ENCODE measurements at places on chromosomes 3 and 15. TPM values are rescaled to one million over a fixed set of nuclear protein-coding genes. Genes with fewer than 3 reads are reported as not detected.

- H3K4me3 ChIP-seq: no peak overlapping the region
- no peaks in the 10 kb centered on the region for H3K27me3 ChIP-seq
- H3K4me1 ChIP-seq: peaks cover 8% of the 10 kb centered on the region
- DNase-seq: no peak
Observed at GRCh38 chr15:63630036-63630751, 33.0 kb downstream of the FBXL22 start.

DNA sequence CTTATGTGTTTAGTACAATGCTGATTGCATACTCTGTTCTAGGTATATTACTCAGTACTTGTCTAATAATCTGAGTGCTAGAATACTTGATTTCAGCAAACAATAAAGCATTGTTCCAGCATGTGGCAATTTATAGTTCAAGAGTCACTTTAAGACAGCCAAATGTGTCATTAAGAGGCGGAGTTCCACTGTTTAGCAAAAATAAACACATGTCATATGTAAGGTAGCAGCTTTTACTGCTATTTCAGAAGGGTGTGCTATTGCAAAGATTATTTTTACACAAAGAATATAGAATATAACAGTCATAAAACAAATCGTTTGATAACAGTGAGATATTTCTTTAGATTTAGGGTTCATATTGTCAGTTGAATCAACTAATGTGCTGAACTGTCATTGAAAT is 358.7 kb downstream of the TUSC7 start:
- no peaks in the 10 kb centered on the region for H3K27me3 ChIP-seq
- no peaks in the 10 kb centered on the region for H3K36me3 ChIP-seq
- no peak overlapping the region for H3K27ac ChIP-seq
- H3K4me3 ChIP-seq: no peak overlapping the region
- no peaks in the 10 kb centered on the region for H3K4me1 ChIP-seq
- DNase-seq: no peak

- H3K27me3 ChIP-seq: no peaks in the 10 kb centered on the region
- no peaks in the 10 kb centered on the region for H3K4me1 ChIP-seq
- H3K4me3 ChIP-seq: no peak overlapping the region
Observed at GRCh38 chr3:18774319-18775088, 349.4 kb upstream of the SATB1 start.

GRCh38 chr3:48196611-48197010 is 8.4 kb upstream of the CDC25A start:
- DNase-seq: no peak
- H3K27me3 ChIP-seq: no peaks in the 10 kb centered on the region
- H3K4me1 ChIP-seq: peaks cover 2% of the 10 kb centered on the region
- H3K36me3 ChIP-seq: no peaks in the 10 kb centered on the region
- H3K27ac ChIP-seq: no peak overlapping the region

DNA sequence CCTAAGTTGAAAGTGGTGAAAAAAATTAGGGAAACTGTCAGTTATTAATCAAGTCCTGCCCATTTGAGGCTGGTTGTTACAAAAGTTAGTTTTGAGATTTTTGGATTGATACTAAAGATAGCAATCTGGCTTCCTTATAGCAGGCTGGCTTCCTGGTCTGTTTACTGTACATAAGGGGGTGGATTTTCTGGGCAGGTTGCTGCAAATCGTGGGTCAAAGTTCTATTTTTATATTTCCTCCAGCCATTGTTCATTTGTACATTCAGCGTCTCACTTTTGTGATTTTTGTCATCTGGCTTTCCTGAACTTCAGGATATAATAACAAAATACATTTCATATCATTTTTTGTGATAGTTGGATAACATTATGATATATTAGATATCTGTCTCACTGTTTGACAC is 49.5 kb downstream of the CLDN1 start:
- no peaks in the 10 kb centered on the region for H3K36me3 ChIP-seq
- H3K4me3 ChIP-seq: no peak overlapping the region
- H3K27ac ChIP-seq: no peak overlapping the region

The ZNF860 gene
- total RNA-seq: 0.59 TPM

GRCh38 chr3:31534065-31534425 is 1.3 kb downstream of the STT3B start:
- H3K27ac ChIP-seq: peak overlapping the region; percentile 58
- DNase-seq: peak; percentile 84
- peak overlapping the region; percentile 89 for H3K4me3 ChIP-seq
- H3K27me3 ChIP-seq: peaks cover 4% of the 10 kb centered on the region
- H3K4me1 ChIP-seq: peaks cover 20% of the 10 kb centered on the region

GRCh38 chr3:100002599-100003350 is 111.5 kb downstream of the FILIP1L start:
- H3K27ac ChIP-seq: peak overlapping the region; percentile 50
- DNase-seq: peak; percentile 39
- no peaks in the 10 kb centered on the region for H3K36me3 ChIP-seq
- H3K27me3 ChIP-seq: no peaks in the 10 kb centered on the region
- H3K4me3 ChIP-seq: no peak overlapping the region

The SLC9C1 gene
- total RNA-seq: not detected

The ASB14 gene
- total RNA-seq: not detected

DNA sequence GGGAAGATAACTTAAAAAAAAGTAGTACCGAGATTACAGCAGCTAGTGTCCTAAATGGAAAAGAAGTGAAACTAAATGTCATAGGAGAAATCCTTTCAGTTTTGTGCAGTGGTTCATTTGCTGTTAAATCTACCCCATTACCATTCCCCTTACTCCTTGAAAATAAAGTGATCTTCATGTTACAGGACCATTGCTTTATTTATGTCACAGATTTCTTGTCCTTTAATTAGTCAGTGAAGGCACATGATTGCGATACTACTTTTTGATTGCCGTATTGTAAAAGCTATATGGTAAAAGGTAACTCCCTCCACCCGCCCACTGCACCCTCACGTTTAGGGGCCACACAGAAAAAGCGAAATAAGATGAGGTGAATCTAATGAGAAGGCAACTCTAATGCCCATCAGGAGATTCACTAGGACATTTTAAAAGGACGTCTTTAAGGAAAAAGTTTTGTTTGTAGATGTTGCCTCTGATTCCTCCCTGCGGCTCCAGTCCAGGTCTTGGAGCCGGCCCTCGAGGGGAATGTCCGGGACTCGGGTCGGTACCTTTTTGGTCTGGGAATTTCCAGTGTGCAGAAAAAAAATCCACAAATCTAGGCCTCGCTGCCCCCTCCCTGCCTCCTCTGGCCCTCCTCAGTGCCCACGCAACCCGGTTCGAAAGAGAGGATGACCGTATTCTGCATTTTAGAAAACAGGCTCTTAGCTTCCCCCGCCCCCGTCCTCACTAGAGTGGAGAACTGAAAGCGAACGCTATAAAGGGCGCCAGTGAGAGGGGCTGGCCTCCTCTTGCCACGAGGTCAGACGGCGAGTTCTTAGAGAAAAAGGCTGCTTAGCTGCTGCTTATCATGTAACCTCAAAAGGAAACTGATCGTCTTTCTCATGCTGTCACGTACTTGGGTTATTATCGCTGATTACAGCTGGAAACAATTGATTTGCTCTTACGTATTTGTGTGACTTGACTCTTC is 21.8 kb upstream of the NFKBIZ start:
- peaks cover 40% of the 10 kb centered on the region for H3K4me1 ChIP-seq
- no peaks in the 10 kb centered on the region for H3K27me3 ChIP-seq
- peak; percentile 77 for DNase-seq
- peak overlapping the region; percentile 67 for H3K4me3 ChIP-seq
- no peaks in the 10 kb centered on the region for H3K36me3 ChIP-seq

DNA sequence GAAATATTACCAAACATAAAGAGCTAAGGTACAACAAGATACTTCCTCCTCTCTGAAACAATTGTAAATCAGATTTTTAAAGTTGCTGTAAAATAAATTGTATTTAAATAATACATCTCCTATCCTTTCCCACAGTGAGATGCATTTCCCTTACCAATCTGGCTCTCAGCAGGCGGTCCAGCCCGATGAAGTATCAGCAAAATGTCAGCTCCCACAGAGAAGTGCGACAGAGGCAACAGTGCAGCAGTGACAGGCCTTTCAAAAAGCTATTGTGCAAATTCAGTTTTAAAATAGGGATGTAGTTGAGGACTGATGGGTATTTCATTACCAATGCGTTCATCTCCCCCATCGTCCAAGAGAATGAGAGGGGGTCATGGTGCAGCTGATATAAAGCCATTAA is 733.2 kb upstream of the GOLIM4 start:
- H3K4me1 ChIP-seq: no peaks in the 10 kb centered on the region
- H3K4me3 ChIP-seq: no peak overlapping the region
- no peaks in the 10 kb centered on the region for H3K27me3 ChIP-seq
- no peak for DNase-seq
- H3K27ac ChIP-seq: no peak overlapping the region

The ASB7 gene
- 17.1 TPM for total RNA-seq

- peak; percentile 84 for DNase-seq
- no peaks in the 10 kb centered on the region for H3K36me3 ChIP-seq
- peak overlapping the region; percentile 60 for H3K27ac ChIP-seq
Observed at GRCh38 chr15:41967506-41968206, 4.7 kb downstream of the EHD4 start.

The DVL3 gene
- total RNA-seq: 60.4 TPM

The CFAP20DC gene
- total RNA-seq: 2.2 TPM

DNA sequence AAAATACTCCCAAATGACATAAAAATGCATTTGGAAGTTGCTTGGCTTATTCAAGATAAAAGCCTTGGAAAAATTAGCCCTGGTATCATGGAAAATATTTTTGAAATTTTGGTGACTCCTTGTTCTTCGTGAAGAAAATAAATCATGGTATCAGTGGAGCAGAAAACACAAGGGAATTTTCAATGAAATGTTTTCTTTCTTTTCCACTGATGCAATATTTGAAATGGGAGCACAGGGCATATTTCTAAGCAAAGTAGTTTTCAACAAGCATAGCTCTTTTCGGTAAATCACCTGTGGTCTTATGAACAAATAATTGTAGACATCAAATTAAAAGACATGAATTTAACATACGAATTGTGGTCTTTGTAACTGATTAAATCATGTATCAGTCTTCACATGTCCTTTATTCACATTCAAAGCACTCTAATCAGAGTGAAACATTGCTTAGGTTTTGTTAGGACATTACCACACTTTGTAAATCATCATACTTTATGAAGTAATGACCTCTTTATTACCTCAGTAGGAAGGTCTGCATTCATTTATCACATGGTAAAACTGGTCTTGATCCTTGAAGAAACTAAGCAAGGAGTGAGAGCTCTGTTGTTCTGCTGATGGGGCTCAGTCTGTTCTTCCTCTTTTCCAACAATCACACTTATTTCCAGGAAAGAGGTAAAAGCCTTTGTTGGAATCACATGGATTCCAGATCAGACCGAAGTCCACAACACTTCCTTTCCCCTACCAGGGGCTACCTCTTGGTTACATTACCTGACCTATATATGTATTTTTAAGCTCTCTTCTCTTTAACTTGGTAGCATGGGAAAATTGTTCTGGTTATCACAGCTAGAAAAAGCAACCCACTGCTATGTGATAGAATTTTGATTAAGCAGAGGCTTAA is 413.5 kb upstream of the THBS1 start:
- no peaks in the 10 kb centered on the region for H3K27me3 ChIP-seq
- no peaks in the 10 kb centered on the region for H3K36me3 ChIP-seq
- H3K27ac ChIP-seq: peak overlapping the region; percentile 47
- H3K4me3 ChIP-seq: no peak overlapping the region
- H3K4me1 ChIP-seq: peaks cover 33% of the 10 kb centered on the region

DNA sequence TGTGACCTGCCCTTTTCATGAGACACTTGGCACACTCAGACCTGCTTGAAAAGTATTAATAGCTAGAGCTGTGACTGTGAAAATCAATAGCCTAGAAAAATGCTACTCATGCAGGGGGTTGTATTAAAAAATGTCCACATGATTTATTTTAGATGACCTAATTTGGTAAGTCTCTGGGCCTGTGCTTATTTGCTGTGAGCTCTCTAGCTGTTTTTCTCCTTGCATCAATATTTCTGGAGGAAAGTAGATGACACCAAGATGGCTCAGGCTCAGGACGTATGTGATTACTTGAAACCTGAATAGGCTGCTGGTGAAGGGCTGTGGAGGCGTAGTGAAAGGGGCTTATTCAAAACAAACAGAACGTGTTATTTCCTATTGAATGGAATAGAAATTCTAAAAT is 29.5 kb downstream of the KCNAB1 start:
- H3K36me3 ChIP-seq: no peaks in the 10 kb centered on the region
- no peaks in the 10 kb centered on the region for H3K4me1 ChIP-seq
- no peak overlapping the region for H3K4me3 ChIP-seq
- H3K27me3 ChIP-seq: peaks cover 7% of the 10 kb centered on the region
- H3K27ac ChIP-seq: no peak overlapping the region

GRCh38 chr3:188036375-188037194 is 117.4 kb upstream of the LPP start:
- H3K36me3 ChIP-seq: no peaks in the 10 kb centered on the region
- no peak overlapping the region for H3K4me3 ChIP-seq
- H3K27ac ChIP-seq: no peak overlapping the region
- H3K27me3 ChIP-seq: no peaks in the 10 kb centered on the region
- peaks cover 10% of the 10 kb centered on the region for H3K4me1 ChIP-seq

DNA sequence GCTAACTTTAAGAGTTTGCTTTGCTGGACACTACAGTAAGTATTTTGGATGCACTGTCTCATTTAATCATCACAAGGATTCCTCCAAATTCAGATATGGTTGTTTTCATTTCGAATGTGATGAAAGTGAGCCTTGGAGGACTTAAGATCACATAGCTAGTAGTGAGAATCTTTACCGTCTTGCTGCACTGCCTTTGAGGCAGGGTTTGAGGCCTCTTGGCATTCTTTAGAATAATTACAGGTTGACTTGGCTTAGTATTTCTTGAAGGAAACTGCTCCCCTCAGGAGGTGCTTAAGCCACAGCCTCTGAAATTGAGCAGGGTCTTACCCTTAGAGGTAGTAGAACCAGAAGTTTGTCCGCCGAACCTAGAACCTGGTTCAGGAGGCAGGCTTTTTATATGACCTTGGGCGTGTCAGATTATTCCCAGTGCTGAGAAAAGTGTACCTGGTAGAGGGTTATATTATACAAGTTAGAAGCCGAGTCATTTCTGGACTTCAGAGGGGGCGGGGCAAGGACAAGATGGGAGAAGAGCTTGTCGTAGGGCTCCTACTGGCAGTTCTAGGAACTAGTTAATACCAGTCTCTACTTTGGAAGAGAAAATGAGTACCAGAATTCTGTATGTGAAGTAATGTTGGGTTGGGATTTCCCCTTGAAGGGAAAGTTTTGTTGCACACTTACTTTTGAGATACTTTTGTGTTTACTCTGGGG is 1.1 kb downstream of the TFG start:
- H3K4me3 ChIP-seq: peak overlapping the region; percentile 73
- peak; percentile 73 for DNase-seq
- peaks cover 30% of the 10 kb centered on the region for H3K36me3 ChIP-seq
- H3K27me3 ChIP-seq: no peaks in the 10 kb centered on the region
- H3K27ac ChIP-seq: peak overlapping the region; percentile 82
- peaks cover 21% of the 10 kb centered on the region for H3K4me1 ChIP-seq

DNA sequence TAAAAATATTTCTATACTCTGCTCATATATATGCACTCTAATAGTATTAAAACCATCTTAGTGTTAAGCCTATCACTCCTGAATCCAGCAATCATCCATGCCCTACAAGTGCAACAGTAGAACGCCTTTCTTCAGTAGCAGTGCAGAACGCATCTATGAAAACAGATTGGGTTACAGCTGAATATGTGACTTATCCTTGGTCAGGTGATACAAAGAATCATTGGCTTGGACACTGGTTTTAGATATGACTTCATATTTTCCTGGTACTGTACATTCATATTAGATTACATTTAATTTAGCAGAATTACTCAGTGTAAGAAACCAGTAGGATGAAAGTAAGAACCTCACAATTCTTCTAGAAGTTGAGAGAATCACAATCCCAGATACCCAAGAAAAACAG is 43.3 kb downstream of the ZNF106 start:
- H3K4me1 ChIP-seq: no peaks in the 10 kb centered on the region
- H3K4me3 ChIP-seq: no peak overlapping the region
- DNase-seq: no peak
- no peaks in the 10 kb centered on the region for H3K27me3 ChIP-seq

- peaks cover 91% of the 10 kb centered on the region for H3K36me3 ChIP-seq
- no peak overlapping the region for H3K27ac ChIP-seq
- peak; percentile 15 for DNase-seq
- no peak overlapping the region for H3K4me3 ChIP-seq
- no peaks in the 10 kb centered on the region for H3K27me3 ChIP-seq
Observed at GRCh38 chr15:89792106-89792805, 16.1 kb downstream of the MESP2 start.

The IDH2 gene
- 51.0 TPM for total RNA-seq

The RARRES1 gene
- total RNA-seq: 19.5 TPM

All from osteoblast (primary cell).